Stimulated activated CD8-positive, alpha-beta memory T cell treated with anti-CD3 and anti-CD28 coated beads, Interleukin-2, amount 100 ng/mL, for 48 hours (primary cell): ENCODE measurements at places on chromosomes 3 and 15.

DNA sequence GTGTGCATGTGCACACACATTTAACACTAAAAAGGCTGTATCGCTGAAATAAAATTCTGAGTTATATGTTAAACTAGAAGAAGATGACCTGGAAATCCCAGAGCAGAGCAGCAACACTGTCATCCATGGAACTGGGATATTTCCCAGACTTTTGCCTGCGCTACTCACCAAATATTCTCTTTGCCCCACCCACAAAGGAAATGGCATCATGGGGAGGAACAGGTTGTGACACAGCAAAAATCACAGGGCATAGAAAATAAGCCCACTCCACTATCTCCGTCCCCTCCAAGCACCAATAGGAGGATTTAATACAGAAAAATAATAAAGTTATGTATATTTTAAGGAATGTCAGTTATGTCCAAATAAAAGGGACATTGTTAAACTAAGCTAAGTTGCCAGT lies 71.7 kb downstream of the COL8A1 start:
- DNase-seq = no peak

DNA sequence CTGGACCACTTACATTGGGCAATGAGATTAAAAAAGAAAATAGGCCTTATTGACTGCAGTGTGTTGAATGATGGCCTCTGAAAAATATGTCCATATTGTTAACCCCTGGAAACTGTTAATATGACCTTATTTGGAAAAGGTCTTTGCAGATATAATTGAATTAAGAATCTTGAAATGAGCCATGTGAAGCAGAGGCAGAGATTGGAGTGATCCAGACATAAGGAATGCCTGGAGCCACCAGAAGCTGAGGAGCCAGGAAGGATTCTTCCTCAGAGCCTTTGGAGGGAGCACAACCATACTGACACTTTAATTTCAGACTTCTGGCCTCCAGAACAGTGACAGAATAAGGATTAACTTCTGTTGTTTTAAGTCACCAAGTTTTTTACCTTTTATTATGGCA lies 510.4 kb upstream of the AGTR1 start:
- no peak for DNase-seq

- no peak for DNase-seq
Observed at GRCh38 chr3:153291059-153291685, 129.1 kb downstream of the RAP2B start.

DNA sequence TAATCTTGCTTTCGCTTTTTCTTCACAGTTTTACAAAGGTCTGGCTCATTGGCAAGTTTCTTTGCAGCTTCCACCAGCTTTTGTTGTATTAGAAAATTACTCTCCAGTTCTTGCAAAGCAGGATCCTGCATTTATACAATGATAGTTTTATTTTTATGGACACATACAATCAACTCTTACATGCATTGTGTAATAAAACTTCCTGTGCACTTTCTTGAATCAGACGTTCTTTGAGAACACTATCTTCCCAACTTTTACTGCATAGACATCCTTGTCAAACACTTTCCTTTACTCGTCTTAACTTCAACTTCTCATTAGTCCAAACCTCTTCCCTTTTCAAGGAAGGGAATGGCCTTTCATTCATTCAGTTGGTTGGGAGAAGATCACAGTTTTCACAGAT lies 71.4 kb upstream of the LMOD3 start:
- DNase-seq = no peak

DNA sequence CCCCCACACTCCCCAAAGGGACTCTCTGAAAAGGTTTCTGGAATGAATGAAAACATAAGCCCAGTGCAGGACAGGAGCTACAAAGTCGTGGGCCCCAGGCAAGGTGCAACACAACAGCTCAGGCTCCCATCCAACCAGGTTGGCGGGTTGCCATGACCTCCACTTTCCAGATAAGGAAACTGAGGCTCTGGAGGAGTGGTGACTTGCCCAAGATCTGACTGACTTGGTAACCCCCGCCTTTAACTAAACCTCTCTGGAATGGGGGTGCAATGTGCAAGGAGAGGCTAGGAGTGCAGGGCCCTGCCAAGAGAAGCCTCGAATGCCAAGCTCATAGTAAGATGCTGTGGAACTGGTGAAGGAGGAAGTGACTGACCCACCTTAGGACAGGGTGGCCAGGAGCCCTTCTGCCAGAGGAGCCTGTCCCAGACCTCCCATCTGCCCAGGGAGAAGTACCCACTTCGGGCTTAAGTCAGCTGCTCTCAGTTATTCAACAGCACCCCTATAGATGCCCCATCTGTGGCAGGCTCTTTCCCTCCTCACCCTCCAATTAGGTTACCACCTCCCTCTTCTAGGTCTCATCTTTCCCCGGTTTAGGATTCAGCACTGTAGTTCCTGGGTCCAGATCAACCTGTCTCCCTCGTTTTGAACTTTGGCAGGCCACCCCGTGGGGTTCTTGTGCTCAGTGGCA lies 553 bp upstream of the TNNC1 start:
- DNase-seq = no peak
